ENCODE measurements at places on chromosomes 12 and 14. TPM values are rescaled to one million over a fixed set of nuclear protein-coding genes. Genes with fewer than 3 reads are reported as not detected.

DNA sequence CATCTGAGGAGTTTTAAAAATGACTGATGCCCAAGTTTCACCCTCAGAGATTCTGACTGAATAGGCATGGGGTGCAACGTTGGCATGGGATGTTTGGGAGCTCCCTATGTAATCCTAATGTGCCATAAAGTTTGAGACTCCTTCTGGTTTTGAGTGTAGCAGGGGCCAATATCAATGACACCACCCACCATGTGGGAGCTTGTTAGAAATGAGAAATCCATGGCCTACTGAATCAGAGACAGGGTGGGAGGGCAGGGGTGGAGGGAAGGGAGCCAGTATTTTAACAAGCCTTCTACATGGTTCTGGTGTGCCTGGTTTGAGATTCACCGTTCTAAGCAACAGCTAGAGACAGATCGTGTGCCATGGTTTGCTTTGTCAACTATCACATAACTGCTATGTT lies 46.1 kb downstream of the VCPKMT start:
- no peak for DNase-seq

GRCh38 chr12:57047981-57048380 lies 1.9 kb downstream of the MYO1A start:
- no peak for DNase-seq

GRCh38 chr14:71947947-71948500 lies 15.8 kb downstream of the RGS6 start:
- no peak for DNase-seq

GRCh38 chr12:39804479-39804878 lies 184.9 kb upstream of the ABCD2 start:
- DNase-seq, result no peak

GRCh38 chr14:99570544-99571302 lies 33.3 kb downstream of the CCDC85C start:
- DNase-seq, result no peak

DNA sequence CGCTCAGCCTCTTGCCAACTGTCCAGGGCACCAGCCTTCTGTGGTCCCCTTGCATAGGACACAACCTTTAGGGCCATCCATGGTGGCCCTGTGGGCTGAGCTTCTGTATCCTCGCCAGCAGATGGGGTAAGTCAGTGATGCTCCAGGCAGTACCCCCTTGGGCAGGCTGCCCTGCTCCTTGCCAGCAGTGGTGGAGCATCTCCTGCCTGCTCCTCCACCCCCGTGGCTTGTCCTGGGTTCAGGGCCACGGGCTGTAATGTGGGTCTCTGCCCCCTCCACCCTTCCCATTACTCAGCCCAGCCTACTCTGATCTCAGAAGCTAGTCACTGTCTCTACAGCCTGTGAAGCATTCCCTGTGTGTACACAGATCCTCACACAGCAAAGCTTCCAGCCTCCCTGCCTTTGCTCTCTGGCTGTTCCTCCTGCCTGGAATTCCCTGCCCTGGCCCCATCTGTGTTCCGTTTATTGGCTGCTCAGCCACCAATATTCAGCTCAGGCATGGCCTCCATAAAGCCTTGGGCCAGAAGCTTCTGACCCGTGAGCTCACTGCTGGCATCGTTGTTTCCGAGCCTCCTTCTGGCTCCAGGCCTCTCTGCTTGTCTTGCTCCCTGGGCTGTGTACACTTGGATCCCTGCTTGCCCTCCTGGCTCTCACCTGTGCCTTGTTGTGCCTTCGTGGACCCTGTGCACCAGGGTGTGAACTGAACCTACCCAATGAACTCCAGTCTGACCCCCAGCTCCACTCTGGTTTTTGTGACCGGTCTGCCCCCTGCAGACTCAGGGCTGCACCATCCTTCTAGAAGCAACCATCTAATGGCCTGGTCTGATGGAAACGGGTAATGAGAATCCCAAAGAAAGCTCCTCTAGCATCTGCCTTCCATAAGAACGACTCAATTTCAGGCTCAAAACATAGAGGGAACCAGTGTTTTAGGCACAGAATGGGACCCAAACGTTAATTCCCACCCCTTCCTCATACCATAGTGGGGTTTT lies 177.0 kb upstream of the PRMT8 start:
- no peak for DNase-seq

DNA sequence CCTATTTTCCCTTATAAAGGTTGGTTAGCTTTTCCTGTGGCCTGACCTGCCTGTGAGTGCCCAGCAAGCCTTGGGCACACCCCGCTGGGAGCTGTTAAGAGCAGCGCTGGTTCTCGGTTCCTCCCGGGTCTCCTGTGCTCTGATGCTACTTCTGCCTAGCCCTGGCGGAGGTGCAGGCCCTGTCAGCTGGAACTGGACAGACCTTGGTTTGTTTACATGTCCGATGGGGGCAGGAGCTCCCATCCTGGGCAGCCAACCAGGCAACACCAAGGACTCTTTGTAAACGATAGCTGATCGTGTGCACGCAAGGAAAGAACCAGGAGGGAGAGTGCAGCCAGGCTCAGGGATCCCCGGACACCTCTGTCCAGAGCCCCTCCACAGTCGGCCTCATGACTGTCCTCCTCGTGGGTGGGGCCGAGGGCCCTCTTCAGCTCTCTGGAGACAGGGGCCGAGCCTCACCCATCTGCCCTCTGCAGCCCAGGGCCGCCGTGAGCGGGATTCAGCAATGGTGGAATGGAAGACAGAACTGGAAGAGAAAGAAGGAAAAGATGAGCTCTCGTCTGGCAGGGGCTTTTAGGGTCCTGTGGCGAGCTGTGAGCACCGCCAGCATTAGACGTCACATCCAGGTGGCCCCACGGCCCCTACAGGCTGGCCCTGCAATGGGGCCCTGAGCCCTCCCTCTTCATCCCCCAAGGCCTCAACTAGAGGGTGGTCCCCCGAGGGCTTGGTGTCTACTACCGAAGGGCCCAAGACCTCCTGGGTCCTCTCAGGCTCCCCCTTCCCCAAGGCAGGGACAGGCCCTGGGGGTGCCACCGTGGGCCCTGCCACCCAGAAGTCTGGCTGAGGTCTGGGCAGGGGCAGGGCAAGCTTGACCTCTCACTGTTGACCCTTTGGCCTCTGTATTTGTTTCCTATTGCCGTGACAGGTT lies 12.3 kb downstream of the TNFAIP2 start:
- no peak for DNase-seq

GRCh38 chr14:70013271-70013873 lies 134.2 kb downstream of the SMOC1 start:
- DNase-seq, result peak; percentile 63

- no peak for DNase-seq
Observed at GRCh38 chr14:55440385-55440784, at the start of gene TBPL2. Gene TBPL2, minus strand, starts transcription at chr14:55440616. Its CDS starts 167 bp downstream, at chr14:55440449.

DNA sequence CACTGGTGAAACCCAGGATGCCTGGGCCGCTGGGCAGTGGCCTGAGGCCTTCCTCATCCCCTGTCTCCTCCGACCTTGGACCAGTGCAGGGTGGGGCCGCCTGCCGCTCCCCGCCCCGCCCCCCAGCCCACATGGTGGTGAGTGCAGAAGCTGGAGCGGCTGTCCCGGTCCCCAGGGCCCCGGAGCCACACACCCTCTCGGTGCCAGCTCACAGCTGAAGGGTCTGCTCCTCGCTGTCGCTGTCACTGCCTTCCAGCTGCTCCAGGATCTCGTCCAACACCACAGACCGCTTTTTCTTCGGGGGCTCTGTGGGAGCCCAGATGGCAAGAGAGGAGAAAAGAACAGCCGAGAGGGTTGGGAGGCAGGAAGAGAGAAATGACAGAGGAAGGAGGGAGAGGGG lies 143.1 kb downstream of the RBM19 start:
- no peak for DNase-seq

- DNase-seq, result no peak
Observed at GRCh38 chr14:68766299-68767247, 26.3 kb downstream of the ZFP36L1 start.

DNA sequence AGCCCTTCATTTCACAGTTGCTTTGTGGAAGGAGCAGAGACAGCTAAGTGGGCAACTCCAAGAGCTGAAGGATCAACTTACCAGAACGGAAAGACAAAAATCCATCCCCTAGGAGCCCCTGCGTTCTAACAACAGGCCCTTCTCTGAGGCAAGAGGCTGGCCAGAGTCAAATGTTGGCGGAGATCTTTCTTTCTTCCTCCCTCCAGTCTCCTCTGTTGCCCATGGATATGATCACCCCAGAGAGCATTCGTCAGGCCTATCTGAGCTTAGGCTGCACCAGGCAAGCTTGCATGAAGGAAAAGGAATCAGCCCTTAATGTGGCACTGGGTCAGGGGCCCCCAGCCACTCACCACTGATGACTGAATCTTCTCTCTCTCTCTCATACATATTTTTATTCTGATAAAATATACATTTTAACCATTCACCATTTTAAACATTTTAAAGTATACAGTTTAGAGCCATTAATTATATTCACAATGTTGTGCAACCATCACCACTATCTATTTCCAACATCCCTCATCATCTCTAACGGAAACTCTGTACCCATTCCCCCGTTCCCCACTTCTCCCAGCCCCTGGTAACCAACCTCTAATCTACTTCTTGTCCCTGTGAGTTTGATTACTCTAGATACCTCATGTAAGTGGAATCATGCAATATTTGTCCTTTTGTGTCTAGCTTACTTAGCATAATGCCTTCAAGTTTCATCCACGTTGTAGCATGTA lies 52.9 kb upstream of the CCND2 start:
- no peak for DNase-seq

- no peak for DNase-seq
Observed at GRCh38 chr14:55309761-55310365, 38.6 kb downstream of the FBXO34 start.

- no peak for DNase-seq
Observed at GRCh38 chr12:26744697-26745440, 88.1 kb downstream of the ITPR2 start.

- no peak for DNase-seq
Observed at GRCh38 chr12:4046495-4046840, 173.3 kb upstream of the PARP11 start.

DNA sequence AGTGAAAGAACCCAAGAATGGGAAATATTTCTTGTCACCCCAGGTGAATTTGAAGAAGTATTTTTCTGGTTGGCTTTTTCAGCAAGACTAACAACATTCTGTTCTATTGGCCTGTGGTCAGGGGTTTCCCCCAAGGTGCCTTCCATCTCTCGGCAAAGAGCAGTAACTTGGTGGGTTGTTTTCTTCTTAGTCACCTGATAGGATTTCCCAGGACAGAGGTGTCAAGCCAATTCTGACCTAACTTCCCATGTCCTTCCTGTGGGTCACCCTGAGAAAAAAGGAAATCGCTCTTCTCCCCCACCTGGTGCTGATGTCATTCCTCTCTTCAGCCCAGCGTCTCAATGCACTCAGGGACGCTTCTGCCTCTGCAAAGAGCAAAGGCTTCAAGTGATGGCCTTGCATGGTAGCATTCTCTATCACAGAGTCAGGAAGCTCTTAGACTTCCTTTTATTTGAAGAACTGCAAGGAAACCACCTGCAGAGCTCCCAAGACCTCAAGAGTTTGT lies 16.1 kb upstream of the IFNG start:
- DNase-seq, result no peak

GRCh38 chr14:96203635-96204034 lies 1.0 kb upstream of the BDKRB2 start:
- DNase-seq, result no peak

DNA sequence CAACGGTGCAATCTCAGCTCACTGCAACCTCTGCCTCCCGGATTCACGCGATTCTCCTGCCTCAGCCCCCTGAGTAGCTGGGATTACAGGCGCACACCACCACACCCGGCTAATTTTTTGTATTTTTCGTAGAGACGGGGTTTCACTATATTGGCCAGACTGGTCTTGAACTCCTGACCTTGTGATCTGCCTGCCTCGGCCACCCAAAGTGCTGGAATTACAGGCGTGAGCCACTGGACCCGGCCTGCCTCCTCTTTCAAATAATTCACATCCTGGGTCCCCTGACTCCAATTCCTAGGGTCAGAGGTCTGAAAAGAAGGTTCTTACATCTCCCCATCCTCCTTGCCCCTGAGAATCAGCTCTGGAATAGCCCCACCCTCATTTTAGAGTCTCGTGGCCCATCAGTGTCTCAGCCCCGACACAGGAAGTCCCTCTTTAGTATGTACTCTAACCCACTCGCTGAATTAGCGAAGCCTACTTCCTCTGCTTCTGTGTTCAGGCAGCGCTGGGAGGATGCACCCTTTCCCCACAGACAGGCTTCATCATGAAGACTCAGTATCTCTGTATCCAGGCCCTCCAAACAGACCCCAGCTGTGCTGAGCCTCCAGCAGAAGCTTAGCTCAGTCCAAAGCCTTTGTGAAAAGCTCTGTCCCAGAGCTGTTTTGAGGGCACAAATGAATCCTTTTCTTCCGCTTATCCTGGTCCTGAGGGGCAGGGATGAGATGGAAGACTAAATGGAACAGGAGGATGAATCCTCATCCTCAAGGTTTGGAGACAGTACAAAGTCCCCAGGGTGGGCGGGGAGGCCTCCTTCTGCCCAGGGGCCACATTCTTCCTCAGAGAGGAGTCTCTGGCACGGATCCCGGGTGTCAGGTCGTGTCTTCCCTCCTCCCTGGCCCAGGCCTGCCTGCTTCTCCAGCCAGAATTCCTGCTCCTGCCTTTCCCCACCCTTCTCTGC lies 3.5 kb downstream of the LPAR5 start:
- no peak for DNase-seq

- DNase-seq, result no peak
Observed at GRCh38 chr12:118925826-118926225, 55.5 kb upstream of the SRRM4 start.

DNA sequence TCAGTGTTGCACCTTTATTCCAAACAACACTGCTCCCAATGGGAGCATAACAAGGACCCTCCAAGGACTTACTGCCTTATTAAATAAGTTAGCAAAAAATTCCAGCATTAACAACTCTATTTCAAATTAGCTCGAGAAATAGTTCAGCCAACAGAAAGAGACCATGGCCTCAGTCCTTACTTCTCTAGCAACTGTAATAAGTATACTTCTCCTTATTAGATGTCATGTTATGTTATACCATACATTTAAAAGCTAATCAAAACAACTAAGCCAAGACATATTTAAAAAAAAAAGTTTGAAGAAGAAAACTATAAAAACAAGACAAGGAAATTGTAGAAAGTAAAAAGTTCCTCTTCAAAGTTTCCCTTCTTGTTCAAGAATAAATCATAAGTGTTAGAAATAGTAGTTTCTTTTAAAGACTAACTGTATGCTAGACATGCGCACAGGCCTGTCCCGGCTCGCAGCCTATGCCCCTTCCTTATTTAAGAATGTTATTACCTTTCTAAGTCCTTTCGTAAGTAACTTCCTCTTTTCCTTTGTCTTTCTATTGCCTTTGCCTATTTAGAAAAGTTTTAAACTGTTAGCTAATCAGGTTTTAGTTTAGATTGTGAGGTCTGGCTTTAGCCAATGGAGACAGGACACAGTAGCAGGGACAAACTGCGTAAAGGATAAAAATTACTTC lies 68.6 kb downstream of the RESF1 start:
- no peak for DNase-seq

Gene ZBTB39
- total RNA-seq, result 27.9 TPM

Gene TMEM132D
- total RNA-seq, result 0.19 TPM

Gene PRKD1
- 12.4 TPM for total RNA-seq

Gene TMEM132C
- total RNA-seq, result 10.6 TPM

Gene SMIM41
- not detected for total RNA-seq

Gene TAC3
- 0.51 TPM for total RNA-seq

Gene RHOJ
- 34.6 TPM for total RNA-seq

Gene MYH6
- total RNA-seq, result not detected

Gene GCH1
- total RNA-seq, result 3.8 TPM

Gene ATL1
- total RNA-seq, result 15.9 TPM

Gene RAD51AP1
- 48.2 TPM for total RNA-seq

Gene CLEC14A
- total RNA-seq, result not detected

Gene NRXN3
- total RNA-seq, result 2.5 TPM

Gene BDKRB1
- total RNA-seq, result not detected

Gene CMTM5
- 3.1 TPM for total RNA-seq

All from neural crest cell (in vitro differentiated cells).